ENCODE measurements at places on chromosomes 4 and X.

DNA sequence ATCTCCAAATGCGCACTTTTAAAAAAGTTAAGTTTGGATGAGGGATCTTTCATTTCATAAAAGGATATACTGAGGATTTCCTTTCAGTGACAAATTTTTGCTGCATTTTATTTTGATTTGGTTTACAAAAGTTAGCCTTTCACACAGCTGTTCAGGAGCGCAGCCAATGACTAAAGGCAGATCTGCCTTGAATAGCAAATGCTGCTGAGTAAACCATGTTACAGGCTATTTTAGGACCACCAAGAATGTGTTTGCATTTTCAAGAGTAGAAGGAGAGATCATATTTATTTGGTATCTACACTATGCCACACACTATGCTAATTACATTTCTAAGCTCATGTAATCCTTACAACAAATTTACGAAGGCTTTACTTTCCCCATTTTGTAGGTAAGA lies 92.1 kb downstream of the MAMLD1 start:
- no peak for DNase-seq

DNA sequence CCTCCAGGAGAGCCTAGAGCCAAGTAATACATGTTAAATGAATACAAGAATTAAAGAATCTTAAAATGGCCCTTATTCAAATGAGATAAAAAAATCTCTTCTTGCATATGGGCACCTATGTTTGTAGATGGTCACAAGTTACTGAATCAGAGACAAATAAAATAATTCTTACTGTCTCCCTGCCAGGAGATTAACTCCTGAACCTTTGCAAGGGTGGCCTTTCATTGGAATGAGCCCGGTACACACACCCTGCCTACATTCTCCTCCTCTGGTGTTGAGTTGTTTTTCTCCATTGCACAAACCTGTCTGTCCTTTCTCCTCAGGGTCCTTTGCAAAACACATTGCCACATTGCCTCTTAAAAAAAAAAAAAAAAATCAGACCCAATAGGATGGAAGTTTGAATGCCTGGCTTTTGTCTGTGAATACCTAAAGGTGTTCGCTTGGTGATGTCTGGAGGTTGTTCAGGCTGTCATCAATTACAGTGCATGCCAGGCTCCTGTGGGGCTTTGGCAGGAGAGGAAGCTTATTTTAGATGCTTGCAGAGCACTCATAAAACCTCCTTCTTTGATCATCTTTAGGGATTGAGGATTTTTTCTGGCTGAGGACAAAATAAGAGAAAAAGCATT lies 8.3 kb upstream of the TMEM154 start:
- DNase-seq = no peak

DNA sequence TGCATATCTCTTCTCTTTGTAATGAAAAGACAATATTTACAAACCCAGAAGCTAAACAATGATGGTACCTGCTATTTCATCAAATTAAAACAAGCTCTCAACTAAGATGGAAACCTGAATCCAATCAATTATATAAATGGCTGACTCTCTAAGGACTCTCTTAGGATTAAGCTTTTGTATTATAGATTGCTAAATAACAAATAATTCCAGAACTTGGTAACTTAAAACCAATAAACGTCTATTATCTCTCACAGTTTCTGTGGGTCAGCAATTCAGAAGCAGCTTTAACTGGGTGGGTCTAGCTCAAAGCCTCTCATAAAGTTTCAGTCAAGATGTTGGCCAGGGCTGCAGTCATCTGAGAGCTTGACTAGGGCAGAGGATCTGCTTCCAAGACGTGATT lies 12.4 kb downstream of the PHKA2 start:
- DNase-seq = no peak

- DNase-seq = no peak
These were observed 33.0 kb downstream of the REELD1 start for GRCh38 chr4:146247356-146247755.

GRCh38 chr4:184282251-184282713 lies 64.6 kb upstream of the ENPP6 start:
- DNase-seq = no peak

- no peak for DNase-seq
These were observed 138.7 kb downstream of the CHRNA9 start for GRCh38 chr4:40473578-40474388.

DNA sequence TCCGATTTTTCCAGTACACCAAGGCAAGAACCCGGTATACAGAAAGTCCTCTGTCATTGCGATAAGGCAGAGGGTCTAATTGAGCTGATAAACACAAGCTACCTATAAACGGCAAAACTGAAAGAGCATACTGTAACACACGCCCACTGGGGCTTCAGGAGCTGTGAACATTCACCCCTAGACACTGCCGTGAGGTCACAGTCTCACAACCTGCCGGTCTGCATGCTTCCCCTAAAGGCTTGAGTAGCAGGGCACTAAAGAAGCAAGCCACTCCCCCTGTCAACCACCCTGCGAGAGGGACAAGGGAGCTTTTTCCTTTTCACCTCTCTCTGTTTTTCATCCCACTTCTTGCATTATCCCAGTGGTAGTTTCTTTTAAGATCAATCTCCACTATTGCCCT lies 22.4 kb upstream of the F9 start:
- no peak for DNase-seq

DNA sequence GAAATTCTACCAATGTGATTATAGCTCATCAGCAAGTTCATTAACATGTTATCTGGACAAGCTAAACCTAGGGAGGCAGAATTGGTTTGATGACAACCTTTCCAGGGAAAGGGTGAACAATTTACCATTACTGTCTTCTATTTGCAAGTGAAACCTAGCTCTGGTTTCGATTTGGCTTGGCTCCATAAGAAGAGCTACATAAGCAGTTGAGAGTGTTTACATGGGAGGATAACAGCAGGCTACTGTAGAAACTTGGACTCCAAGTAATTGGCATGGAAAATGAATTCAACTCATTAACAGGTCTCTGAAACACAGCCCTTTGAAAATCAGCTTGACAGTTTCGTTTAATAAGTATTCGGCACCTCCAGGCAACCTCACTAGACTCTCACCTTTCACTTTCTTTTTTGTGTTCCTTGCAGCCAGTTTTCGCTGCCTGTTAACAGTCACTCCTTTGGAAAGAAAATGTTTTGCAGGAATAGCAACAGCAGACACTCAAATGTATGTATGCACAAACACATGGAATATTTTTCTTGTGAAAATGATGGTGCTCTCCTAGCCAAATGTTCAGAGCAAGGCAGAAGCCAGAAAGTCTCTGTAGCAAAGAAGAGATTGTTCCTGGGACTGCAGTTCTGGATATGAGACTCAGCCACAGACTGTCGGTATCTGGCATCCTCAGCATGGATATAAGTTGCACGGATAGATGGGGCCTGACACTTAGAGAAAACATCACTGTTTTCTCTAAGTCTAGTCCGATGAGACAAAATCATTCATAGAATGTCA lies 27.5 kb downstream of the POU3F4 start:
- no peak for DNase-seq

DNA sequence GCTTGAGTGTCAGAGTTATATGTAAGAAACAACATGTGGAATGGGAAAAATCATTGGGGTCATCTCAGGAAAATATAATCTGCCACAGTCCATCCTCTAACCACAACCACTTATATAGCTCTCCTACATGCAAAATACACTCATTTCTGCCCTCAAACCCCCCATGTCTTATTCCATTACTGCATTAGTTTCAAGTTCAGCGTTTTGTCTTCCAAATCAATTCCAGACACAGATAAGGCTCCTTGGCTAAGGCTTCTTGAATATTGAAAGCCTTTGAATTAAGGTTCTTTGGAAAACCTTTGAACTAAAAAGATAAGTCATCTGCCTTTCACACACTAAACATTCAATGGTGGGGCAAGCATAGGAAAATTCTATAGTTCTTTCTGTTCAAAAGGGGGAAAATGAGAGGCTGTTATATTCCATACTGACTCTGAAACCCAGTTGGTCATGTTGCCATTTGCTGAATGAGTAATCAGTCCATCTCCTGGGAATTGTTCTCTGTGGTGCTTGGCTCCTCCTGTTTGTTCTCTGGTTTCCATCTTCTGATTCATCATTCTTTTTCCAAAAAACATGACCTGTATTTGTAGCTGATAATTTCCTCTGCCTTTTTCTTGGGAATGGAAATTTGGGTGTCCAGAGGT lies 218.7 kb downstream of the BMPR1B start:
- DNase-seq = no peak

DNA sequence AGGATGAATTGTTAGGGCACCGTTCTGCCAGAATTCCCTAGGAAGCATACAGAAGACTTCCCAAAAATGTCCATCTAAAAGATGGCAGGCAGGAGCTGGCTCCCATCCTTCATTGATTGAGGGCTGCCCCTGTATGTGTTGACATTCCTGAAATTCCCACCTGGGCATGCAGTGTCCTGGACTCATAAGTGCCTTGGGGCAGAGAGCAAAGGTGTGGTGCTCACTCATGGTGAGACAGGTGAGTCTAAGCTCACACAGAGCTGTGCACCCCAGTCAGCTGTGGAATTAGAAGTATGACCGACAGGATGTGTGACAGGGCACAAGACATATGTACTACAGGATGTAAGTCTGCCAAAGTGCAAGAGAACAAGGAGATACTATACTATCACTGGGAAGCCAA lies 271.9 kb downstream of the MID1IP1 start:
- DNase-seq = no peak

DNA sequence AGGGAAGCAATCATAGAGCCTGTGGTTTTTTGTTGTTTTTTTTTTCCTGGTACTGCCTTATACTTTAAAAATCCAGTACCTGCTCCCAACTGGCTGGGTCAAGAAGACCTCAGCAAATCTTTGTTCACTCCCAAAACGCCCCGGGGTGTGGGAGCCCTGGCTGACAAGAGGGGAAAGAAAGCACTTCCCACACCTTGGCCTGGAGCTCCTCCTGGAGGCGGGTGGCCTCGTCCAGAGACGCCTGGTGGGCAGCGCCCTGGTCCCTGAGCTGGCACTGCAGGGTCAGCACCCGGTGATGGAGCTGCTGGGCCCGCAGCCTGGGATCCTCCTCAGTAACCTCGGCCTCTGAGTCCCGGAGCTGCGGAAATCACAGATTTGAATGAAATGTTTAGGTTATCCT lies 38.2 kb downstream of the C4orf50 start:
- no peak for DNase-seq

DNA sequence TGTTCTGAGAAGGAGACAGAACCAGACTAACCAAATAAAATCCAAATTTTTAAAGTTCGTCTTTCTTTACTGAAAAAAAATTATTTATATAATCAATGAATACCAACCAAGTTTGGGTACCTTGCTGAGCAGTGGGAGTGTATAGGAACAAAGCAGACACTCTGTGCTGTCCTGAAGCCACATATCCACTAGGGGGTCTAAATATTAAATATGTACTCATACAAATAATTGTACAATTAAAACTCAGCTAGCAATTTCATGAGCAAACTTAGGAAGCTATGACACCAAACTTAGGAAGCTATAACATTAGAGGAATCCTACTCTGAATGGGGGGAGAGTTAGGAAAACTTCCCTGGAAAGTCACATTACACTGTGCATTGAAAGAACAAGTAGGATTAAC lies 582.0 kb upstream of the EPHA5 start:
- DNase-seq = no peak

GRCh38 chrX:85065512-85066198 lies 62.0 kb downstream of the APOOL start:
- DNase-seq = no peak

- no peak for DNase-seq
These were observed 75.7 kb downstream of the ASB9 start for GRCh38 chrX:15194146-15194545.

GRCh38 chrX:20374900-20375438 lies 108.3 kb upstream of the RPS6KA3 start:
- no peak for DNase-seq
